ENCODE measurements at places on chromosomes 6 and 20. TPM values are rescaled to one million over a fixed set of nuclear protein-coding genes. Genes with fewer than 3 reads are reported as not detected.

The SLA2 gene
- not detected for total RNA-seq

The HLA-DQA2 gene
- not detected for total RNA-seq

The PCSK2 gene
- total RNA-seq: not detected

The RIPOR2 gene
- 0.83 TPM for total RNA-seq

The MYT1 gene
- total RNA-seq: not detected

The MYCT1 gene
- total RNA-seq: 1.1 TPM

The HLA-DQB1 gene
- not detected for total RNA-seq

The SLC22A7 gene
- total RNA-seq: not detected

The SRMS gene
- total RNA-seq: not detected

The SERPINB1 gene
- 6.1 TPM for total RNA-seq
